GM23338 (cell line): ENCODE measurements at places on chromosomes 5 and 9.

DNA sequence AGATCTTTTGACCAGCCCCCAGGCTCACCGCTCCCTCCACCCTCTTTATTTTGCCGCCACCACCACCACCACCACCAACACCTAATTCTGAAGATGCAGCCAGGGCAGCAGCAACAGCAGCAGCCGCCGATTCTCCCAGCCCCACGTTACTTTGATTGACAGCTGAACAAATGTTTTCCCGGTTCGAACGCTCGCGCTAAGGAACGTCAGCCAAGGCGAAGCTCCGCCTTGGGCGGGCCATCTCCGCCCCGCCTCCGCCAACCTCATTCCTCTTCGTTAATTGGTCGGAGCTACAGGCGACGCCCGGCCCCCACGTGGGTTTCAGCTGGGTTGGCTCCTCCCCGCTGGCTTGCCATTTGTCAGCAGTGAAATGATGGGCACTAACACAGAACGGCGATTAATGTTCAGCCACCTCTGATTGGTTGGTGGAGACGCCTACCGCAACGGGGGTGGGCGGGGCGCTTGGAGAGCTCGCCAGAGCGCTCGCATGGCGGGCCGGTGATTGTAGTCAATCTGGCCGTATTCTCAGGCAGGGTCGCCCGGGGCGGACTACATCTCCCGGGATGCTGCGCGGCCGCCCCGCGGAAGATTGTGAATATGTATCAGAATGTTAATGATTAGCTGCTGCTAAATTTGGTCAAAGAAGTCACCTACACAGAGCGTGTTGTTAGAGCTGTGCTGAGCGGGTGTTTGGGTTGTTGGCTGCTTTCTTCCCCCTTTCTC, at the start of gene TLE4:
Gene TLE4, plus strand, starts transcription at position 657 of the 723 bp plus-strand sequence. CDS start 826 bp downstream, outside the sequence.
- DNase-seq = peak; percentile 100

DNA sequence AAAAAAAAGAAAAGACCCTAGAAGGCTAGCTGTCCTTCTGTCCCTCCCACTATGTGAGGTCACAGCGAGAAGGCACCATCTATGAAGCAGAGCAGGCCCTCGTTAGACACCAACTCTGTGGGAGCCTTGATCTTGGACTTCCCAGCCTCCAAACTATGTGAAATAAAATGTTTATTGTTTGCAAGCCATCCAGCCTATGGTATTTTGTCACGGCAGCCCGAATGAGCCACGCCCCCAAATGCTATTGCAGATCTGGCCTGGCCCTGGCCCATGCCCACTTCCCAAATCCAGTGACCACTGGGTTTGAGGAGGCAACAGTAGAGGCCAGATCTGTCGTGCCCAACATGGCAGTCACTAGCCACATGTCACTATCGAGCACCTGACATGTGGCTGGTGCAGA, 10.8 kb downstream of the STK10 start:
- DNase-seq = no peak

DNA sequence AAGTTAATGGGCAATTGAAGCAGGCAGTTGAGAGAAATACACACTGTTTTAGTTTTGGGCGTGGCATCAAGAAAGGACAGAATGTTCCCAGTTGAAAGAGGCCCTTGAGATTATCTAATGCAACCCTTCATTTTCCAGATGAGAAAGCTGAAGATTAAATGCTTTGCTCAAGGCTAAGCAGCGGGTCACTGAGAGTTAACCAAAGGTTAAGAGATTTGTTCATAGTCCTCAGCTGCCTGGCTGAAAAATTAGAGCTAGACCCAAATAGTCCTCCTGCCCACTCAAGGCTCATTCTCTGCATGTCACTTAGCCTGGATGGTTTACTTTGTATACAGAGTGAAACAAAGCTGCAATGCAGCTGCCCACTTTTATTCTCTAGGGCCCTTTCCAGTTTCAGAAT, 46.7 kb upstream of the MAMDC2 start:
- DNase-seq = no peak

GRCh38 chr5:83321483-83322055, 150.0 kb upstream of the VCAN start:
- no peak for DNase-seq

DNA sequence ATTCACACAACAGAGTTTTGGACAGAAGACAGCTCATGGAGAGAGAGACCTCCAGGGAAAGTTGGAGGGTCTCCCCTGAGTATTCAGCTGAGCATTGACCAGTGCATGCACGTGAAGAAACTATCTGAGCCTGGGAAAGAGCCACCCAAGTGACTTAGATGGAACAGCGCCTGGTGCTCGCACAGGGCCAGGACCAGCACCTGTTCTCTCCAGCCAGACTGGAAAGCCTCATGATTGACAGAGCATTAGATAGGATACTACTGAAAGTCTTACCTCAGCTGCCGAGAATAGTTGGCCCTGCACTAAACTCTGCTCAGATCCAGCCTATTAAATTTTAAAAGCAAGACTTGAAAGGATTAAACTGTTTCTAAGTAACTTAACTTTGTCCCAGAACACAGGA, 28.3 kb upstream of the NEURL1B start:
- DNase-seq = no peak

GRCh38 chr9:109652112-109652511, 127.9 kb upstream of the PALM2AKAP2 start:
- DNase-seq = no peak

- DNase-seq = peak; percentile 88
Measured at GRCh38 chr9:128927731-128928411, 7.1 kb downstream of the PHYHD1 start.

DNA sequence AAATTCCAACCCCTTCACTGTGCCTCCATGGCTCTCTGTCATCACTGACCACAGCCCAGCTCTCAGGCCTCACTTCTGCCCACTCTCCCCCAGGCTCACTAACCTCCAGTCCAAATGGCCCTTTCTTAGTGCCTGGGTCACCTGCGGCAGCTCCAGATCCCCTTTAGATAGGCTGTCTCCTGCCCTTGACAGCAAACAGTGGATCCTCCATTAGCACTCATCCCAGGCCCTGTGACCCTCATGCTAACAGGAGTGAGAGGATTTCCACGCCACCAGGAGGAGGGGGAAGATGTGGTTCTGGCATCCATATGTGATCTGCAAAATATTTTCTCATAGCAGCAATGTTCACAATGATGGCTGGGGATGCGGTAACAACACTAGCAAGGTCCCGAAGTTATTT, 139.4 kb downstream of the DCP2 start:
- DNase-seq = no peak

DNA sequence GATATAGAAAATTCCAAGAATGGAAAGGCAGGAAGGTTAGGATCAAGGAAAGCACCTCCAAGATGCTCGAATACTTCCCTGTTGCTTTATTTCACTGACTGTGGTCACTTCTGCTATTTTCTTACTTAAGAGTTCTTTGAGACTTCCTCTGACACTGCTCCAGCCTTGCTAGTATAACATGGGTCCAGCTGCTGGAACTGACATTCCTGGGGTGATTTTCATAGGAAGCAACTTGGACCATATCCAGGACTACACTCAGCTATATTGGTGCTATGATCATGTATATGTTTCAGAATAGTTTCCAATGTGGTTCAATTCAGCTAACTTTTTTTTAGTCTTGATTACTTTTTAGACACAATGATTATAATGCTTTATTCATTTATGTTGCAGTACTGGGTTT, 81.6 kb upstream of the CKMT2 start:
- no peak for DNase-seq
